ENCODE measurements at places on chromosomes 7 and 10.
A peak's percentile ranks its signal among the peaks of the same experiment; 100 is the strongest.

DNA sequence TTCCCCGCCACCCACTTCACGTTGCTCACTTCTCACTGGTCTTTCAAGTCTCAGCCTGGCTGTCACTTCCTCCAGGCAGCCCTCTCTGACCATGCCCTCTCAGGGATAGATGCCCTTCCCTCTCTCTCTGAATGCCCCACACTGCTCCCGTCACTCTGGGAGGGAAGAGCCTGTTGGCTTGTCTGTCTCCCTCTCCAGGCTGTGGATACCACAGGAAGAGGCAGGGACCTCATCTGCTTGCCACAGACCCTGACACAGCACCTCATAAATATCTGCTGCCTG, 93.1 kb downstream of the OAT start:
- DNase-seq, result no peak

GRCh38 chr7:44380189-44380830, 54.9 kb upstream of the CAMK2B start:
- DNase-seq, result no peak

DNA sequence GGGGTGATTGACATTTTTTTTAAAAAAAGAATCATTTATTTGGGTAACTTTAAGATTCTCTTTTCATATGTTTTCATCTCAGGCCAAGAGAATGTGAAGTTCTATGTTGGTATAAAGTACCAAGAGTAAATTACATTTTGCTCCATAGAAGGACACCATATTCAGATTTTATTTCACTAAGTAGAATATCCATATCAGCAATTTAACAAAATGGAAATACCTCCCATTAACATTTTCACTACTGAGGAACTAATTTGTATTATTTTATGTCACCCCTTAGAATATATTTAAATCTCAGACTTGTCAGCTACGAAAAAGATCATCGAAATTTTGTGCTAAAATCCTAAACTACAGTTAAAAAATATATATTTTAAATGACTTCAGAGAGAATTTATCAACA, 274.3 kb downstream of the SEMA3D start:
- no peak for DNase-seq

DNA sequence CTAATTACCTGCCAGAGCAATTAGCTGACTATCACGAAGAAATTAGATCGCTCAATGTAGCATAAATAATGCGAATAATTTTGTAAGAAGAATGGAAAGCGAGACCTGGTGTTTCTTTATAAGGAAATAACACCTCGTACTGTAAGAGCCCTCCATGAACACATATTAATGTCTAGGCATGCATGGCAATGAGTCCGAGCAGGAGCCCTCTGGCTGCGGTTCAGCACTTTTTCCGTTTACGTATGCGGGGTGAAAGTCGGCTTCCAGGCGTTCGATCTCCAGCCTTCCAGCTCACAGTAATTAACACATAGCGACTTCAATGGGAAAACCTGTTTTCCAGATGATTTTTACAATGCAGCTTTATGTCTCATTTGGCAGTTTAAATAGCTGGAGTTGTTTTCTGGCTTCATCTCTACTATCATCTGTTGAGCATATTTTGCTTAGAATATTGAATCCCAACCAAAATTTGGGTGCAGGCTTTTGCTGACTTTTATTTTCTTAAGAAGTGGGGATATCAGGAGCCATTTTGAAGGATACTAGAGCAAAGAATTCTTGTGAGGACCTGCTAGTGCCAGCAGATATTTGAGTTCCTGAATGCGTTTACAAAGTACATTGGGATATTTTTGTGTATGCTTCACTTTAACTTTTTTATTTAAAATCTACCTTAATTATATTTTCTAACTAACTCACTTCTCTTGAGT, 7.2 kb upstream of the SP8 start:
- DNase-seq, result no peak

DNA sequence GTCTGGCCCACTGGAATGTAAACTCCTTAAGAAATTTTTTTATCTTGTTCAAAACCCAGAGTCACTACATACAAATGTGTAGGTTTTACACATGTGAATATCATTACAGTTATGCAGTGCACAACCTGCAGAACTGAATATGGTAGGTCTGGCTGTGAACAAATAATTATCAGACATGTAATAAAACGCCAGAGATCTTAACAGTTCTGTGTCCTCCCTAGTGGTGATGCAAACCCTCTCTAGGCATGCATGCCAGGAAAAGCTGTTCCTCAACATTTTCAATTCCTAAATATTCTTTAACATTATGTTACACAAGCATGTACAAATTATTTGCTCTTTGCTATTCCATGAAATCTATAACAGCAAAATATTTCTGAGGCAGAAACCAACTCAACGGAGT, 124.6 kb downstream of the IMMP2L start:
- no peak for DNase-seq

DNA sequence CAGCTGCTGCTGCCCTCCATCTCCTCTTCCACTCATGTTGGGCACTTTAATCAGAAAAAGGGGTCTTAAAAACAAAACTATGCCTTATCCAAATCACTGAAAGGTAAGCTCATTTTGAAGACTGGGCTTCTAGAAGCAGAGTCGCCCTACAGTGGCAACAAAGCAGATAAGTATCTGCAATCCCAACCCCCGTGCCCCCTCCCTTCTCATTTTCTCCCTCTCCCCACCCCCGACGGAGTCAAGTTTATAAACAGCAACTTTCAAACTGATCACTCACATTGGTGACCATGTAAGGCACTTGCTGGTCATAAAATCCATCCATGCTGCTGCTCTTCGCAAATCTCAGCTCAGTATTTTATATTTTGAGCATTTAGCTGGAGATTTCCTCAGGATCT, 738 bp downstream of the ETV1 start:
- no peak for DNase-seq

DNA sequence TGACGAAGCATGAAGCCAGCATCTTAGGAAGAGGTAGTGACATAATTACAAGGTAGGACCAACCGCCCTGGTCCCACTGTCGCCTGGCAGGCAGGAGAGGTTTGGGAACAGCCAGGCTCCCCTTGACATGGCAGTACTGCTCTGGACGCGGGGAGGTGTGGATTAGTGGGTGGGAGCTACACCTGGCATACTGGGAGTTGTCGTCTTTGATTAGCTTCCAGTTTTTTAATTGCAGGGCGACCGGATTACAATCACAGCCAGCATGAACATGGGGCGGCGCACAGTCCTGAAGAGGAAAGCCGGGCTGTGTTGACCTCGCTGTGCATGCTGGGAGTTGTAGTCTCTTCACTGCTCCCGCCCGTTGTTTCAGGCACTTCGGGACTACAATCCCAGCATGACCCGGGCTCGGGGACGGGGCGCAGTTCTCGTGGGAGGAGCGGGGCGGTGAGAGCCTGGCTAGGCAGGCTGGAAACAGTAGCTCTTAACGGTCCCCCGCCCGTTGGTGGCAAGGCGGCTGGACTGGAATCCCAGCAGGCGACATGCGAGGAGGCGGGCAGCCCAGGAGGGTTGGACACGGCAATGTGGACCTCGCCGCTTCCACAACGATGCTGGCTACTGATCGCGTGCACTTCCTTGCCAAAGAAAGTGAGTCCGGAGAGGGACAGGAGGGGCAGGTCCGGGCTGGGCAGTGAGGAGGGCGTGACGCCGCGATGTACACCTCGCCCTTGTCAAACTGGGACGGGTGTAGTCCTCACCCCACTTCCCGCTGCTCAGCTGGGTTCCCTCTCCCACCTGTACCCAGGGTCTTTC, 98.0 kb upstream of the ZNF722 start:
- peak; percentile 89 for DNase-seq

DNA sequence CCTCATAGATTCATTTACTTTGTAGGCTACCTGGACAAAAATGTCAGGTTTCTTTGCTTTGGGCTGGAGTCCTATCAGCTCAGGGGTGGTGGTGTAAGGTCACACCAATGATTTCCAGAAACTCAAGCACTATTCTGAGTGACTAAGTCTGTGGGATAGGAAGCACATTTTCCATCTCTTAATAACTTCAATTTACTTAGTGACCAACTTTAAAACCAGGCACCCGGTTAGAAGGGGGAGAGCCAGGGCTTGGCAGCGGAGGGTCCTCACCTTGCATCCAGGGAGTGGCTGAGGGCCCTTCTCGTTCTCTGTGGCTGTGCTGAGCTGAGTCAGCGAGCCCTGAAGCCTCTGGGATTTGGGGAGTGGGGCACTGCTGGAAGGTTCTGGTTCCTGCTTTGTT, 6.7 kb downstream of the CHST3 start:
- DNase-seq, result no peak
